Kidney glomerular epithelial cell (primary cell): ENCODE measurements at places on chromosomes 7 and 10.
A peak's percentile ranks its signal among the peaks of the same experiment; 100 is the strongest.

DNA sequence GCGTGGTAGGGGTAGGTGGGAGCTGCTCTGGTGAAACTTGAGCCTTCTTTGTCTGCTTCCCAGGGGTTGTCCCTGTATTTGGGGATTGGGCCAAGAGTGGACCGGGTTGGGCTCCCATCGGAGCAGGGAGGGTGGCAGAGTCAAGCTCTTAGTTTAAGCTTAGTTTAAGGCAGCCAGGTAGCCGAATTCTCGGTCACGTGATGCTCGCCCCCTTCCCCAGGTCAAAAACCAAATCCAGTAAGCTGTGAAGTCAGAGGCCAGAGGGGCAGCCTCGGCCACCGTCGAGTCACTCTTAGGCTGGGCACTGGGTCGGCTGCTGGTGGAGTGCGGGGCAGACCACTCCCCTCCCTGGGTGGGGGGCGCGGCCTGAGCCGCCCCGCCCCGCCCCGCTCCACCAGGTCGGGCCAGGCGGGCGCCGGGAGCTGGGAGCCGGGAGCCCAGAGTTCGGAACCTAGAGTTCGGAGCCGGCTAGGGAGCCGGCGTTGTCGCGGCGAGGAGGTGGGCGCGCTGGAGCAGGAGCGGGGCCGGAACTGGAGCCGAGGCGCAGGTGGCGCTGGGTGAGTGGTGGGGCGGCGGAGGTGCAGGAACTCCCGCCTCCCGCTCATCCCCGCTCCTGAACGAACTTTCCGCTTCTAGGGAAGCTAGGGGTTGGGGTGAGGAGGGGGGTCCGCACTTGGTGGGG, 2.8 kb upstream of the LZTS2 start:
- DNase-seq: peak; percentile 70

DNA sequence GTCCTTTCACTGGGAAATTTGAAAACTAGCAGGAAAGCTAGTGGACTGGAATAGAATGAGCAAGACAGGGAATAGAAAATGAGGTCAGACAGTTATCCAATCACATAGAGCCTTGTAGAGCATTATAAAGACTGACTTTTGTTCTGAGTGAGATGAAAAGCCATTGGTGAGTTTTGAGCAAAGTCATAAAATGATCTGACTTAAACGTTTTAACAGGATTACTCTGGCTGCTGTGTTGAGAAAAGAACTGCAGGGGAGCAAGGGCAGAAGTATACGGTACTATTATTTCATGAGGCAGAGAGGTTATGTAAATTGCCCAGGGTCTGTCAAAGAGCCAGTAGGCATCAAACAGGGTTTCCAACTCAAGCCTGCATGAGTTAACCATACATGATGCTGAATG, 393.4 kb downstream of the TFEC start:
- no peak for DNase-seq

GRCh38 chr10:43210556-43210955, 56.3 kb downstream of the RASGEF1A start:
- no peak for DNase-seq

GRCh38 chr7:129781928-129782817, 170.6 kb downstream of the UBE2H start:
- DNase-seq: no peak

- DNase-seq: no peak
Observed at GRCh38 chr7:75776295-75776971, 4.4 kb upstream of the CCL26 start.

DNA sequence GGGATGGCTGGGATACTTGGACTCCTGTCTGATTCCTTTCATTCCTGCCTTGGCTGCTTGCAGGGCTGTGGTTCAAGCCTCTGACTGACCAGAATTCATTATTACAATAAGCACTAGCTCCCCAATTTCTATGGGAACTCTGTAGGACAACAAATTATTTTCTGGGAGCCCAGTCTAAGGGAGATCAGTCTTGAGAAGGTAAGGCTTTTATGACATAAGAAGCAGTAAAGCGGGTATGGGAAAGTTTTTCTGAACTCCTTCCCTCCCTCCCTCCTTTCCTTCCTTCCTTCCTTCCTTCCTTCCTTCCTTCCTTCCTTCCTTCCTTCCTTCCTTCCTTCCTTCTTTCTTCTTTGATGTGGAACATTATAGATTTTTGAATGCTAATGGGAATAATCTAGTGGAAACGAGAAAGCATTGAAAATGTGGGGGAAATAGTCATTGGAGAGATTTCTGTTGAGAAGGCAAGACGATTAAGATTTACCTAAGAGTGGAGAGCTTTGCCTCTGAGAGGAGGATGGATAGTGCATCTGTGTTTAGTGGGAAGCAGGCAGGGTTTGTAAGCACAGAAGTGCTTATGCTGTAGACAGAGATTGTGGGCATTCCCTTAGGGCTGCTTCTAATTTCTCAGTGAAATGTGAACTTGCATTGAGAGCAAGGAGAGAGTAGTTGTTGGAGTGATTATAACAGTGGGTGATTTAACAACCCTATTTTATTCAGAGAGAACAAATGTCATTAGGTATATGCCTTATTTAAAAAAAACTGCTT, 201.5 kb downstream of the DNAJB9 start:
- DNase-seq: no peak

- no peak for DNase-seq
Observed at GRCh38 chr7:78111386-78111785, 312.8 kb downstream of the PHTF2 start.

DNA sequence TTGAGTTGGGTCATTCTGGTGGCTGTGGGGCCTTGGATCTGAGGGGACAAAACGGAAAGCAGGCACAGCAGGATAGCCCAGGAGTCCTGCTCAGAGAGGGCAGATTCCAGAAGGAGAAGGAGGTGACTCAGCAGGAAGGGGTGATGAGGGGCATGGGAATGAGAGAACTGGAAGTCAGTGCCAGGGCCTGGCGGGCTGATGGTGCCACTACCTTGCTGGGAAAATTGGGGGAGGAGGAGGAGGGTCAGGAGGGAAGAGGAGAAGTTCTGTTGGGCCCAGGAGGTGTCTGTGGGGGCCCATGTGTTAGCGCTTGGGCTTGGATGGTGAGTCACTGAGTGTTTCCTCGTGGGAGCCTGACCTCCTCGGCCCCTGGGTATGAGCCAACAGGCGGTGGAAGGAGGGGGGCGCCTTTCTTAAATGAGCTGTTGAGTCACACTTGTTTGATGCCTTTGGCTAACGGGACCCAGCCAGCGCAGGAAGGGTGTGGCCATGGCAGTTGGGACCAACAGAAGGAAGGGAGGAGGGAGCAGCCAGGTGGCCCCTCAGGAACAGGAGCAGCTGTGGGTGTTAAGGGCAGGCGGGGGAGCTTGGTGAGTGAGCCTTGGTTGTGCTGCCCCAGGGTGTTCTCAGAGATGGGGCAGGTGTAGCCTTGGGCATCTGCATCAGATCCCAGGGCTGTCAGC, 130.0 kb upstream of the BTBD16 start:
- peak; percentile 97 for DNase-seq

GRCh38 chr7:128318691-128319090, 25.0 kb downstream of the RBM28 start:
- DNase-seq: no peak

DNA sequence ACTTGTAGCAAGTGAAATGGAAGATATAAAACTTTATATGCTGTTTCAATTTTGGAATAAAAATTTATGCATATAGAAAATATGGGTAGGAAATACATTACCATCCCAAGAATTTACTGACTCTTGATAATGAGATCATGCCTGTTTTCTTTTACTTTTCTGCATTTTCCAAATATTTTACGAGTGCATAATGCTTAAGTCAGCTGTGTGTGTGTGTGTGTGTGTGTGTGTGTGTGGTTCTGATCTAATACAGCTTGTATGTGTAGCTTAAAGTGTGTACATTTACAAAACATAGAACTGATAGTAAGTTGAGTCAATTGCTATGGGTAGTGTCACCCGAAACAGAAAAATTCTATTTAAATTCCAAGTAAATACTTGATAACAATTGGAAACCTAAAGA, 315.9 kb upstream of the LRRN3 start:
- DNase-seq: no peak

DNA sequence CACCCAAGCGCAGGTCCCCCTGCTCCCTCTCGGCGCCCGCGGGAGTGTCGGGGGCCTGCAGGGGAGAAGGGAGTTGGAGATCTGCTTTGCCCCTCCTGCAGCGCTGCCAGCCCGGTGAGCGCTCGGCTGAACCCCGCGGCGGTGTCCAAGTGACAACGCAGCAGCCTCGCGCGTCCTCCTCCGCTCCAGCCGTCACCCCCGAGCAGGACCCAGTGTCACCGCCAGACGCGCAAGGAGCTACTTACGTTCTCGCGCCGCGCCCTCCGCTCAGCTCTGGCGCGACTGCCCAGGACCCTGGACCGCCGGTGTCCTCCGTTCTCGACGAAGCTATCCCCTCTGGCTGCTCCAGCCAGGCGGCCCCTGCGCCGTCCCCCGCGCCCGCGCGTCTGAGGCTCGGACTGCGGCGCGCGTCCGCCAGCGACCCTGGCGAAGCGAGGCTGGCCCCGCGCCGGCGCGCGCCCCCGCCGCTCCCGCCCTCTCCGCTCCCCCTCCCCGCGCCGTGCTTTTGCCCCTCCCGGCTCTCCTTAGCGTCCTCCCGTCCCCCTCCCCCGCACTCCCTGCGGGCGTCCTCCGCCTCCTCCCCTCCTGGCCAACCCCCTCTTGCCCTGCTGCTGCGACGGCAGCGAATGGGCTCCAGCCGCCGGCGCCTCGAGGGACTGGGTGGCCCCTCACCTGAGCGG, at the start of gene NRCAM:
Gene NRCAM (minus strand): TSS at position 439 of the 680 bp plus-strand sequence. CDS start 216,372 bp downstream, outside the sequence.
- no peak for DNase-seq

DNA sequence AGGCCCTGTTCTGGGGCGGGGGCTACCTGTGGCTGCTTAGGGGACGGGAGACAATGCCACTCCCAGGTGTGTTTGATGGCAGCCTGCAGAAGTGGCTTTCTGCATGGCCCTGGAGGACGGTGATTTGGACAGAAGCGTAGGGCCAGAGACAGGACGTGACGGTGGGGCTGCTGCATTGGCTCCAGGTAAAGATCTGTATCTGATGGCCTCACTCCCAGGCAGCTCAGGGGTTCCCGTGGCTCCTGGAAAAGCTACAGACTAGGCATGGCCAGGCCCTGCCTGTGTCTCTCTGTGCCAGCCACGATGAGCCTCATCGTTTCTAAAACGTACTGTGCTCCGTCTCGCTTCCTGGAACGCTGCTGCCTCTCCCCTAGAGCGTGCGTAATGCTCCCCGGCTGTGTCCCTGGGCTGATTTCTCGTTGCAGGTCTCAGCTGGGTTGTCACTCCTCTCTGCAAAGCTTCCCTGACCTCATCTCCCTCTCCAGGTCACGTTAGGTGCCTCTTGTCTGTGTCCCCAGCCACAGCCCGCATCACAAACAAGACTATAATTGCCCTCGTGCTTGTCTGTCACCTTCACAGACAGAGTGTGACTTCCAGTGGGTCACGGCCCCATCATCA, 12.6 kb downstream of the GTF2IRD1 start:
- DNase-seq: no peak

DNA sequence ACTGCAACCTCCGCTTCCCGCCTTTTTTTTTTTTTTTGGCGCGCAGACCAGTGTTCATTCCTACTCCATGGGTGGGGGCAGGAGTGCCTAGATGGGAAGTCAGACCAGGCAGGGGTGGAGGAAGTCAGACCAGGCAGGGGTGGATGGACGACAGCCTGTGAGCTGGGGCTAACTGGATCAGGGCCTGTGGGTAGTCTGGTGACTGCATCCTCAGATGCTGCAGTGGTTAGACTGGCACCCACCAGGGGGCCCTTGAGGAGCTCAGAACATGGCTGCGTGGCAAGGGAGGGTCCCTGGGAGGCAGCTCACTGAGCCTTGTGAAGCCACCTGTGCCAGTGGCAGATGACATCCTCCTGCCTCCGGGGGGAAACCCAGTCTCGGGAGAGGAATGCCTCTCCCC, 35.1 kb downstream of the RCC1L start:
- DNase-seq: no peak

GRCh38 chr10:29728541-29729049, 93.8 kb upstream of the SVIL start:
- DNase-seq: no peak

DNA sequence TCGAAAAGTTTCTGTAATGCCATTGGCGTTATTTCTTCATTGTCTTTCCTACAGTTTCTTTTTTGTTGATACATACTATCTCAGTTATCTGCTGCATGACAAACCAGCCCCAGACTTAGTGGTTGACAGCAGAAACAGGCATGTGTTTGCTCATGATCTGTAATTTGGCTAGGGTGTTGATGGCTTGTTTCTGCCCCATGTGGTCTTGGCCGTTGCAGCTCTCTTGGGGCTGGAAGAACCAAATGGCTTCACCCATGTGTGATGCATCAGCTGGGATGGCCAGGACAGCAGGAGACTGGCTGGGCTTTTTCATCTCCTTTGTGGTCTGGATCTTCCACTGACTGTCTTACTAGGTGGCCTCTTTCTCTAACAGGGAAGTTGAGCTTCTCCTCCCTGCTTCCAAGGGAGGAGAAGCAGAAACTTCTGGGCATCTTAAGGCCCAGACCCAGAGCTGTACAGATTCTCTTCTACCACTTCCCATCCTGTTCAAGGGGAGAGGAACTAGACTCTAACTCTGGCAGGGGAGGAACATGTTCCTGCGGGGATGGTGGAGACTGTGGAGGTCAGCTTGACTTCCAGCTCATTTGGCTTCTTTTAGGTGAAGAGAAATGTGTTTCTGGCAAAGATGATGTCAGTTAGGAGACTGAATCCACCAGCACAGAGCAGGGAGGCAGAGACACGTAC, 89.3 kb downstream of the FANK1 start:
- no peak for DNase-seq

GRCh38 chr7:116800594-116800993, 61.8 kb upstream of the CAPZA2 start:
- DNase-seq: no peak

GRCh38 chr10:36638462-36639155, 486.8 kb upstream of the ANKRD30A start:
- no peak for DNase-seq
